ENCODE measurements at places on chromosomes 12 and 14.

DNA sequence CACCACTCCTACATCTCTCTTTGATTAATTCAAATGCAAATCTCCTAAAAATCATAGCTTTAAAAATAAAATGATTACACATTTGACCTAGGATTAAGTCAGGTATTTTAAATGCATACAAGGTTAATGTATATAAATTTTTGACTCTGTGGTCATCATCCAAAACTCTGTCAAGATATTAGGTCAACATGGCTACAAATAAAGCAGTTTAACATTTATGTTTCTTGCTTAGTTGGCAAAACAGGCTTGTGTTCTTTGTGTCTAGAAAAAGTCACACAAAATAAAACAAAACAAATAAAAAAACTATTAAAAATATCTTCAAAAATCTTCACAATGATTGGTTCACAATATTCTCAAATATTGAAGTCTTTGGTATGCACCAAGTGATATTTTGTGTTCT, 473.2 kb downstream of the LRFN5 start:
- no peak for DNase-seq

- DNase-seq = no peak
Measured at GRCh38 chr14:67620217-67620785, 581 bp downstream of the ARG2 start.

- DNase-seq = no peak
Measured at GRCh38 chr12:116614194-116614915, 55.2 kb downstream of the MAP1LC3B2 start.

- DNase-seq = no peak
Measured at GRCh38 chr12:66665435-66665985, 13.4 kb downstream of the GRIP1 start.

DNA sequence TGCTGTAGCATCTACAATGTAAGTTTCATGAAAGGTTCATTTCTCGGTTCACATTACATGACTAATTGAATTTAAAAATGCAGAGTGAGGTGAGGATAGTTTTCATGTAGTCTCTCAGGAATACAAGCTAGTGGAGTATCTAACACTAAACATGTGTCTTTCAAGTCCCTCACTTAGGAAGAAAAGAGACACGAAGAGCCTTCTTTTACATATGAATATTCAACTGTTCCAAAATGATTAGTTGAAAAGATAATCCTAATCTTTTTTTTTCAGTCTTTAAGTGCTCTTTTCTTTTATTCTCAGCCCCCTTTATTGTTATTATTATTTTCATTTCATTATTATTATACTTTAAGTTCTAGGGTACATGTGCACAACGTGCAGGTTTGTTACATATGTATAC, 10.8 kb downstream of the PRR4 start:
- no peak for DNase-seq

DNA sequence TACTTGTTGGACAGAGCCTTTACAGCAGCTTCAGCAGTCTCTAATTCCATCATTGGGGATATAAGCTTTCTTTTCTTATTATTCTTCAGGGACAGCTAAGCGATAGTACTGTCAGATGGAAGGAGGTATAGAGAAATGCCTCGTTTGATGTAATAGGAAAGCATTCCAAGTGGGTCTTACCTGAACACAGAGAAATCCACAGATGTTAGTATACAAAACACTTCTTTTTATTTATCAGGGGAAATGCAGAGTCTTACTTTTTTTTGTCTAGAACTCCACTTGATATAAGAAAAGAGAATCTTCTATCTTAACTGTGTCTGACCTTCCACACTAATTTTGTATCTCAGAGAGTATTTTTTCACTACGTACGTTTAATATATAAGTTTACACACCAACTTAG, 1.9 kb downstream of the SYT1 start:
- DNase-seq = no peak
